ENCODE measurements at places on chromosomes 3 and 15. TPM values are rescaled to one million over a fixed set of nuclear protein-coding genes. Genes with fewer than 3 reads are reported as not detected.

DNA sequence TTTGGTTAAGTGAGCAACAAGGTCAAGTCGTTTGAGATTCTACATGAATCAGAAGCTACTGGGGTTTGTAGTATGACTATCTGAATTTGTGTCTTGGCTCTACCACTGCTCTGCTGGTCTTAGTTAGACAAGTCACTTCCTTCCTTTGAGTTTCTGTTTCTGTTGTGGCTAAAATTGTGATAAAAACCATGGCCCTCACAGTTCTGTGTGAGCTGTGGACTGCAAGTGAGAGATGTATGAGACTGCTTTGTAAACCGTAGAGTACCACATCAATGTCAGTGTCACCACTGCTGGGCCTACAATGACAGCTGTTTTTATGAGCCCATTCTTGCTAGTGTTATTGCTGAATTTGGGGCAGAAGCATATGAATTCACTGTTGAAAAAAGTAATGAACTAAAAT, 32.7 kb downstream of the RARB start:
- no peak for DNase-seq

DNA sequence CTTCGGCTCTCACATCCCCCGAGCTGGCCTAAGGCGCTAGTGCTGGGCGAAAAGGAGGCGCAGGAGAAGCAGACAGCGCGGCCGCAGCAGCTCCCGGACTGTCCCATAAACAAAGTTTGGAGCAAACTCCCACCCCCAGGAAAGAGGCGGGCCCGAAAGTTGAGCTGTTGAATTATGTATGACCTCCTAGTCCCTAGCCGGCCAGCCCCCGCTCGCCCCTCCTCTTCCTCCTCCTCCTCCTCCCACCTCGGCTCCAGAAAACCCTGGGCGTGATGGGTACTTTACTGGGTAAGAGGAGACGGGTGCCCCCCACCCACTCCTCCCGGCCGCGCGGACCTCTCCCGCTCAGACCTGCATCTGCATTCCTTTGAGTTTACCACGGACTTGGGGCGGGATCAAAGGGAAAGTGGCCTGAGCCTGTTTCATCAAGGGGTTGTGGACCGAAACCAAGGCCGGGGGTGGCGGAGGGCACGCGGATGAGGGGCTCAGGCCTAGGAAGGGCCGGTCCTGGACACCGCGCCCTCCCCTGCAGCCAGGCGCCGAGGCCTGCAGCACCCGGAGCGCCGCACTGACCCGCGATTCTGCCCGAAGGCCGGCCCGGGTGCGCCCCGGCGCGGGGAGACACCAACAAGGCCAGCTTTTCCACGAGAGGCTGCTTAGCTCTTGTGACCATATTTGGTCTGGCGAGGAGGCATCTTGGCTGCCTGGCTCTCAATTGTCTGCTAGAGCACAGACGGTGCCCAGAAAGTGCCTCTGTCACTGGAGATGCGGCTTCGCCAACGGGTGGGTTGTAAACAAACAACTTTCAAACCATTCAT, at the start of gene WWTR1:
TSS of gene WWTR1 (minus strand) at position 100 of the 818 bp plus-strand sequence. CDS start 719 bp downstream, outside the sequence.
- peak; percentile 60 for DNase-seq

Gene U2SURP
- total RNA-seq: 105 TPM

Gene IFT122
- 20.6 TPM for total RNA-seq

All from glutamatergic neuron (in vitro differentiated cells).